Activated naive CD8-positive, alpha-beta T cell treated with anti-CD3 and anti-CD28 coated beads, Interleukin-2, amount 10 ng/mL, durations not matched to agents 7 days and 5 days (primary cell): ENCODE measurements at places on chromosomes 12 and 14. TPM values are rescaled to one million over a fixed set of nuclear protein-coding genes. Genes with fewer than 3 reads are reported as not detected.

VSX2 gene
- total RNA-seq, result not detected

ADSS1 gene
- total RNA-seq, result 2.8 TPM

UBE3B gene
- total RNA-seq, result 41.7 TPM

APOLD1 gene
- total RNA-seq, result 10.3 TPM

DNA sequence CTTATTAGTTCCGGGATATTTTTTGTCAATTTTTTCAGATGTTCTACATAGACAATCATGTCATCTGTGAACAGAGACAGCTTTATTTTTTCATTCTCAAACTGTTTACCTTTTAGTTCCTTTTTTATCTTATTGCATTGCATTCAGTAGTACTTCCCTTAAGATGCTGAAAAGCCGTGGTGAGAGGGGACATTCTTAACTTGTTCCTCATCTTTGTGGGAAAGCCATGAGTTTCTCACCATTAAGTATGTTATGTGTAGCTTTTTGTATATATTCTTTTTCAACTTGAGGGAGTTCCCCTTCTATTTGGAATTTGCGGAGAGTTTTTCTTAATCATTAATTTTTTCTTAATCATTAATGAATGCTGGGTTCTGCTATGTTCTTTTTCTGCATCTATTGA, 1727.1 kb upstream of the SEL1L start:
- no peaks in the 10 kb centered on the region for H3K4me1 ChIP-seq
- H3K27ac ChIP-seq, result no peak overlapping the region
- H3K4me3 ChIP-seq, result no peak overlapping the region
- H3K36me3 ChIP-seq, result no peaks in the 10 kb centered on the region
- no peak for DNase-seq

GRCh38 chr14:92190768-92191167, 69.0 kb downstream of the CPSF2 start:
- H3K27ac ChIP-seq, result no peak overlapping the region
- DNase-seq, result no peak
- H3K27me3 ChIP-seq, result peaks cover 7% of the 10 kb centered on the region
- no peaks in the 10 kb centered on the region for H3K4me1 ChIP-seq
- H3K4me3 ChIP-seq, result no peak overlapping the region

DNA sequence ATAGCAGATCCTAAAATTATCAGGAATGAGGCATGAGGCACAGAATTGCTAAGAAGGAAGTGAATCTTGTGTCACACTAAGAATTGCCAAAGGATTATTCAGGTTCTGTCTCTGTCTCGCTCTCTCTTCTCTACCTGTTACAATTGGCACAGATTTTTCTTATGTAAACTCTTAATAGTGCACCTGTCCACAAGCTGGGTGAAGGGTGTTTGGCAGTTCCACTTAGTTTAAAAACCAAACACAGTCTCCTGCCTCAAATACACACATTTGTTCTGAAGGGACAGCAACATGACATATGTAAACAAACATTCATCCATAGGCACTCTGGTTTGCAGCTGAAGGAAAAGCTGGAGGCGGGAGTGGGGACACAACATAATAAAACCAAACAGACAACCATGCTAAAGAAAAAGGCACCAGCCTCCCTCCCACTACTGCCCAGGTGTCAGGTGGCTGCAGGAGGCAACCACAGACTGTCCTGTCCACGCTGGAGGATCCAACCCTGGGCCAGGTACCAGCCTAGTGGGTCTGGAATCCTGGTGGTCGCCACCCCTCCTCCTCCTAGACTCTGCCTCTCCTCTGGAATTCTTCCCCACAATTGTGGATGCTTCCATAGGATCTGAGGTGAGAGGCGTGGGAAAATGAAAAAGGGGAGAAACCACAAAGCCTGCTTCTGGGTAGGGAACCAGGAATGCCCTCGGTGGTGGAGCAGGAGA, 81.2 kb downstream of the TMEM260 start:
- H3K4me1 ChIP-seq, result no peaks in the 10 kb centered on the region

DNA sequence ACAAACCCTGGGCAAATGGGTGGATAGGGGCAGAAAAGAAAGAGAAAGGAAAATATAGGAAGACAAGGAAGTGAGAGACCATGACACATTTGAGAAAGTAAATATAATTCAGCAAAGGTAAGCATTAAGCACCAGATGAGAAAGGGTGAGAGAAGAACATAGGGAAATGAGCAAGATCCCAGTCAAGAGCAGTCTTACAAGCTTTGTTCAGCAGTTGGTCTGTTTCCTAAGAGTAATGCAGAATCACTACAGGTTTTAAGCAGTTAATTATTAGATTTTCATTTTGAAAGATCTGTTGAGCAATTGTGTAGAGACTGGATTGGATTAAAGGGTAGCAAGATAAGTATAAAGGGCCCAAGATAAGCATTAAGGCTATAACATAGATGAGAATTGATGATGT, 146.3 kb downstream of the PLCZ1 start:
- H3K4me3 ChIP-seq, result no peak overlapping the region
- H3K36me3 ChIP-seq, result no peaks in the 10 kb centered on the region

DNA sequence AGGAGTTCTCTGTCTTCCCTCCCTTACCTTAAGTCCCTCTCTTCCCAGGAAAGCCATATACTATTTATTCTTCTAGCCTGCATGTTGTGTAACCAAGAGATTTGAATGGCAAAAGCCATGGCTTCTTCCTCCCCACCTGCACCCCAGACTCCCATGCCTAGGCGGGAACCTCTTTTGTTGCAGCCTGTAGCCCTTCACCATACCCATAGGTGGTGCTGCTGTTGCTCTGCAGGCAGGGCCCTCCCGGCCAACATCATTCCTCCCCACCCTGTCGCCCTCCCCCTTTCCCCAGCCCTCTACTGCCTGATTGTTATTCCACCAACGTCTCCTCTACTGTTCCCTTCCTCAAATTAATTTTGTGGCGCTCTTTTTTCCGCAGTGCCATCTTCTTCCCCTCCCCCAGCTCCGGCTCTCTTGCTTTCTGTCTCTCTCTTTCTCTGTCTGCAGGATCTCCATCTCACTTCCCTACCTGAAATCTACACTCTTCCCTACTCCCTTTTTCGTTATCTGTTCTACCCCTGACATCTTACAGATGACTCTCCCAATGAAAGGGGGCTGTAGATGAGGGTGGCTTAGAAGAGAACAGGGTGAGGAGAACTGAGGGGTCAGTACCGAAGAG, 13.8 kb downstream of the NGDN start:
- H3K27ac ChIP-seq, result no peak overlapping the region
- peaks cover 10% of the 10 kb centered on the region for H3K4me1 ChIP-seq
- H3K36me3 ChIP-seq, result peaks cover 1% of the 10 kb centered on the region
- no peaks in the 10 kb centered on the region for H3K27me3 ChIP-seq
- no peak for DNase-seq

- no peaks in the 10 kb centered on the region for H3K36me3 ChIP-seq
- no peak overlapping the region for H3K4me3 ChIP-seq
- peaks cover 7% of the 10 kb centered on the region for H3K4me1 ChIP-seq
- no peak for DNase-seq
- no peaks in the 10 kb centered on the region for H3K27me3 ChIP-seq
These were observed 16.1 kb downstream of the FGD6 start for GRCh38 chr12:95201056-95201670.

GRCh38 chr12:8894378-8894777, 19.9 kb upstream of the PHC1 start:
- no peak for DNase-seq
- no peak overlapping the region for H3K27ac ChIP-seq
- no peaks in the 10 kb centered on the region for H3K36me3 ChIP-seq
- peaks cover 6% of the 10 kb centered on the region for H3K27me3 ChIP-seq
- peaks cover 5% of the 10 kb centered on the region for H3K4me1 ChIP-seq

GRCh38 chr12:117049295-117049694, 49.9 kb downstream of the TESC start:
- no peak for DNase-seq
- no peaks in the 10 kb centered on the region for H3K27me3 ChIP-seq
- H3K4me1 ChIP-seq, result peaks cover 4% of the 10 kb centered on the region
- H3K27ac ChIP-seq, result no peak overlapping the region
- H3K4me3 ChIP-seq, result no peak overlapping the region
- H3K36me3 ChIP-seq, result peaks cover 5% of the 10 kb centered on the region

DNA sequence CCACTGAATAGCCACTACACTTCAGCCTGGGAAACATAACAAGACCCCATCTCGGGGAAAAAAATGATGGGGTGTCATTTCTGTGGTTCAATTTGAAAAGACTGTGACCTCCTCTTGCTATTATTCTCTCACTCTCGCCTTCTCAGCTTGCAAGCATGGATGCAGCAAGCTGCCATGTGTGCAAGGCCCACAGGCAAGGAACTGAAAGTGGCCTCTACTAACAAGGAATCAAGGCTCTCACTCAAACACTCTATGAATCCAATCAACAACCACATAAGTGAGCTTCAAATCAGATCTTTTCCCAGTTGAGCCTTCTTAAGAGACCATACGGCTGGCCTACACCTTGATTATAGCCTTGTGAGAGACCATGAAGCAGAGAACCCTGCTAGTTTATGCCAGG, 17.9 kb upstream of the DHRS7 start:
- no peak overlapping the region for H3K4me3 ChIP-seq
- DNase-seq, result no peak
- no peaks in the 10 kb centered on the region for H3K27me3 ChIP-seq
- H3K27ac ChIP-seq, result no peak overlapping the region
- peaks cover 11% of the 10 kb centered on the region for H3K4me1 ChIP-seq

DNA sequence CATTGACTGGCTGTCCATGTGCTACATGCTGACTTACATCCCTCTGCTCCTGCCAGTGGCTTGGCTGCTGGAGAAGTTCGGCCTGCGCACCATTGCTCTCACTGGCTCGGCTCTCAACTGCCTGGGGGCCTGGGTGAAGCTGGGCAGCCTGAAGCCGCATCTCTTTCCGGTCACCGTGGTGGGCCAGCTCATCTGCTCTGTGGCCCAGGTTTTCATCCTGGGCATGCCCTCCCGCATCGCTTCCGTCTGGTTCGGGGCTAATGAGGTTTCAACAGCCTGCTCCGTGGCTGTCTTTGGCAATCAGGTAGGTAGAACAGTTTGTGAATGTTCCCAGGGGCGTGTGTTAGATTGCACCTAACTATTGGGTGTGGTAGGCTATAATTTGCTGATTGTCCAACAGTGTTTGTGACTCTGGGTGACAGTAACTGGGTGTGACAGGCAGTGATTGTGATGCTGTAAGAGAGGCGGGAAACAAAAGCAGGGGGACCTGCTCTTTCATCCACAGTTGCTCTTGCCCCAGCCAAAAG, 981 bp downstream of the FLVCR2 start:
- no peak overlapping the region for H3K27ac ChIP-seq
- H3K27me3 ChIP-seq, result peaks cover 4% of the 10 kb centered on the region
- H3K36me3 ChIP-seq, result no peaks in the 10 kb centered on the region
- no peak for DNase-seq

DNA sequence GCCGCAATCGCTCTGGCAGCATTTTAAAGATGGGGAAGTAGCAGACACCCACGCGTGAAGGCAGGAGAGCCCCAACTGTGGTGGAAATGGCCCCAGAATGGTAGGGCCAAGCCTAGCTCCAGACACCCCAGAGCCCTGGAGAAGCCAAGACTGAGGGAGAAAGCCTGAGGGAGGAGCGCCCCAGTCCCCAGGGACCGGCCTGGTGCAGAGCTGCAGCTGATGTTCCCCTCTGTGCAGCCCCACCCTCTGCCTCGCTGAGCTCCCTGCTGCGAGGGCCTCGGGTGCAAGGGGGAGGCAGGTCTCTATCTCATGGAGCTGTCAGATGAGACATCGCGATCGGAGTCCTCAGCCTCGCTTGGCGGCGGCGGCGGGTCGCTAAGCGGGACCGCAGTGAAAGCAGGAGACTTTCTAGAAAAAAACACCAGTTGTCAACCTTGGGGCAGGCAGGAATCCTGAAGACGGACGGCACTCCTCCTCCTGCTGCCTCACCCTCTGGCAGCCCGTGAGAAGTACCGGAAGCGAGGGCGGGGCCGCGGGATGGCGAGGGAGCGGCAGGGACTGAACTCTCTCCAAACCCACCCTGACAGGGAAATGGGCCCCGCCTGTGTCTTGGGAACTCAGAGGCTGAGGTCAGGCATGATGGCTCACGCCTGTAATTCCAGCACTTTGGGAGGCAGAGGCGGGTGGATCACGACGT, 6.0 kb downstream of the GAPDH start:
- peaks cover 27% of the 10 kb centered on the region for H3K36me3 ChIP-seq
- H3K4me1 ChIP-seq, result peaks cover 49% of the 10 kb centered on the region
- H3K4me3 ChIP-seq, result peak overlapping the region; percentile 78
- peak; percentile 73 for DNase-seq
- H3K27me3 ChIP-seq, result no peaks in the 10 kb centered on the region
- peak overlapping the region; percentile 80 for H3K27ac ChIP-seq

GRCh38 chr12:15880721-15881120, 1.5 kb upstream of the STRAP start:
- H3K4me3 ChIP-seq, result peak overlapping the region; percentile 18
- H3K4me1 ChIP-seq, result peaks cover 36% of the 10 kb centered on the region
